Chondrocyte (in vitro differentiated cells): ENCODE measurements at places on chromosomes 12 and 14. TPM values are rescaled to one million over a fixed set of nuclear protein-coding genes. Genes with fewer than 3 reads are reported as not detected.

The NINJ2 gene
- total RNA-seq: 1.3 to 14.6 TPM (median 2.1 TPM) in 3 replicates

The ARG2 gene
- total RNA-seq: 2.8 to 11.1 TPM (median 10.9 TPM) in 3 replicates

The CD163 gene
- total RNA-seq: 0.05 TPM in 1 of 3 replicates, not detected in the others

The STAC3 gene
- 1.1 to 2.8 TPM (median 1.3 TPM) in 3 replicates for total RNA-seq

The MFAP5 gene
- total RNA-seq: 16.2 to 40.2 TPM (median 38.0 TPM) in 3 replicates

The POTEG gene
- not detected in 3 replicates for total RNA-seq

The STXBP6 gene
- 1.7 to 11.5 TPM (median 1.8 TPM) in 3 replicates for total RNA-seq

The MANSC4 gene
- total RNA-seq: not detected in 3 replicates

DNA sequence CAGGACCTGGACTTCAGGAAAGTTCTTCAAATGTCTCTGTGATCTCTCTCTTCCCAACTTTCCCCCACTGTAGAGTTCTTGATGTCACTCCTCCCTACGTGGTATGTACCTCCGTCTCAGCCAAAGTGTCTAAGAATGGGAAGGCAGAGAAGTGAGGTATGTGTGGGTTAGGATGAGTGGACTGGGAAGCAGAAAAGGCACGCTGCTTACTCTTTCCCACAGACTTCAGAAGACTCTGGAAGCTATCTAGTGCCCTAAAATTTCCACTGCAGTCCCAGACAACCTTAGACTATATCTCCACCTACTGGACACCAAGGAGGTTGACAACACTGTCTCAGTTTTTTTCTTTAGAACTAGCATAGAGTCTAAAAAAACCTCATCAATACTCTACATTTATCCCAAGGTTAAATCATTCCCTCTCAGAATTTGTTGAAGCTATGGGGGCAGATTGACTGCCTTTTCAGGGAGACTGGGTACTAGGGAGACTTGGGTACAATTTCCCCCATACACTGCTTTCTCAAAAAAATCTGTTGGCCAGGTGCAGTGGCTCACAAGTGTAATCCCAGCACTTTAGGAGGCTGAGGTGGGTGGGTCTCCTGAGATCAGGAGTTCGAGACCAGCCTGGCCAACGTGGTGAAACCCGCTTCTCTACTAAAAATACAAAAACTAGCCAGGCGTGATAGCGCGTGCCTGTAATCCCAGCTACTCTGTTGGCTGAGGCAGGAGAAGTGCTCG lies 20.6 kb upstream of the ITGA5 start:
- peak overlapping the region; percentile 62 for H3K27ac ChIP-seq
- DNase-seq: no peak
- peaks cover 20% of the 10 kb centered on the region for H3K27me3 ChIP-seq
- H3K36me3 ChIP-seq: no peaks in the 10 kb centered on the region

DNA sequence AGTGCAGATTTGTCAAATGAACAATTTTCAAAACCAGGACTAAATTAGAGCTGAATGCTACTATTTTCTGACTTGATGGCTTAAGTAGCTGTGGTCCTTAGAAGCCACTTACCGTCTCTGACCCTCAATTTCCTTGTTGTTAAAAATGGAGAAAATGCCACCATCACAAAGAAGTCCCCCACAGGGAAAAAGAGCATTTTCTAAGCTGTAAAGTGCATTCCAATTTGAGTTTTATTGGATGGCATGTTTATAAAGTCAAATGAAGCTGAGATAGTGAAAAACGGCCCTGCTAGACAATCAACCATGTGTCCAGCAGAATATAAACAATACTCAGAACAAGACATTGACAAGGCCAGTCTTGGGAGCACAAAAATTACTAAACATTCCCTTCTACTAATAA lies 53.6 kb downstream of the GOLGA5 start:
- H3K36me3 ChIP-seq: peaks cover 6% of the 10 kb centered on the region
- no peak overlapping the region for H3K27ac ChIP-seq
- H3K4me1 ChIP-seq: no peaks in the 10 kb centered on the region
- H3K27me3 ChIP-seq: peaks cover 3% of the 10 kb centered on the region
- H3K4me3 ChIP-seq: no peak overlapping the region
- no peak for DNase-seq

GRCh38 chr14:20818861-20819260 lies 16.2 kb upstream of the RNASE1 start:
- DNase-seq: no peak
- no peak overlapping the region for H3K4me3 ChIP-seq
- no peaks in the 10 kb centered on the region for H3K36me3 ChIP-seq
- H3K27me3 ChIP-seq: peaks cover 3% of the 10 kb centered on the region
- H3K4me1 ChIP-seq: no peaks in the 10 kb centered on the region

- no peaks in the 10 kb centered on the region for H3K36me3 ChIP-seq
- H3K27me3 ChIP-seq: no peaks in the 10 kb centered on the region
These were observed 1.5 kb upstream of the SLC25A47 start for GRCh38 chr14:100321473-100322137.

- H3K27ac ChIP-seq: peak overlapping the region; percentile 17
- no peaks in the 10 kb centered on the region for H3K36me3 ChIP-seq
- no peak overlapping the region for H3K4me3 ChIP-seq
- peaks cover 18% of the 10 kb centered on the region for H3K4me1 ChIP-seq
These were observed 65.4 kb downstream of the C14orf132 start for GRCh38 chr14:96104469-96105057.

DNA sequence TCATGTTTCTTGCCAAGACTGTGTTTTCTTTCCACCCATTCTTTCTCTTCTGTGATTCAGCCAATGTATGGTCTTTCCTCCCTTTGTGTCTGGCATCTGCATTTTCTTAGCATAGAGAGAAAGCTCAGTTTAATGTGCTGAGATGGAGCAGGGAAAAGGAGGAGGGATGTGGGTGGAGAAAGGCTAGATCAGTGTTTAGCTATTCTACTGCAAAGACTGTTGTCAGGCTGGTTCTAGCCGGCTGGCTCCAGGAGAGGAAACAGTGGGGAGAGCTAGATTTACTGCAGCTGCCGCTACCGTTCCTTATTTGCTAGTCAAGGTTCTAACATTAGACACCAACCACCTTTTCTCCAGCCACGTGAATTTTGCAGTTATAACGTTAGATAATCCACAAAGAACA lies 5.2 kb upstream of the RIMKLB start:
- H3K36me3 ChIP-seq: no peaks in the 10 kb centered on the region
- DNase-seq: no peak
- H3K27ac ChIP-seq: peak overlapping the region; percentile 86
- H3K4me1 ChIP-seq: peaks cover 36% of the 10 kb centered on the region
- no peaks in the 10 kb centered on the region for H3K27me3 ChIP-seq
- no peak overlapping the region for H3K4me3 ChIP-seq

GRCh38 chr14:86501611-86502010 lies 971.7 kb downstream of the FLRT2 start:
- no peak overlapping the region for H3K27ac ChIP-seq
- no peaks in the 10 kb centered on the region for H3K4me1 ChIP-seq
- DNase-seq: no peak
- peaks cover 2% of the 10 kb centered on the region for H3K27me3 ChIP-seq
- H3K36me3 ChIP-seq: peaks cover 1% of the 10 kb centered on the region
- no peak overlapping the region for H3K4me3 ChIP-seq

- H3K27ac ChIP-seq: no peak overlapping the region
- no peak for DNase-seq
- H3K36me3 ChIP-seq: no peaks in the 10 kb centered on the region
- peaks cover 22% of the 10 kb centered on the region for H3K27me3 ChIP-seq
These were observed 80.3 kb upstream of the NOS1 start for GRCh38 chr12:117441751-117442150.

DNA sequence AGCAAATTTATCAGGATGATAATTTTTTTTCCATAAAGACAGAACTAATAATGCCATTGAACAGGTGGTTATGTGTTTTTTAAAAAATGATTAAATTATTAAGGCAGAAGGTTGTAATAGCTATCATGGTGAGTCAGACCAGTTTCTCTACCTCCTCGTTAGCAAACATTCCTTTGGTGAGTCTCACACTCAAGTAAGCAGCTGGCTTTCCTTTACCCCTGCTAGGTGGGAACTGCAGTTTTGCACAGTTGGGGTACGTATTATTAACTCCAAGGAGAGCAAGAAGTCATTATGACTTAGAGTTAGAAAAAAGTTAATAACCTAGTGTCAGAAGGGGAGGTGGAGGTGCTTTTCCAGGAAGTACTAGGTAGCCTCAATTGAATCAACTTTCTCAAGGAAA lies 165.3 kb downstream of the SNAPC1 start:
- H3K27ac ChIP-seq: peak overlapping the region; percentile 94
- H3K27me3 ChIP-seq: no peaks in the 10 kb centered on the region
- peaks cover 90% of the 10 kb centered on the region for H3K4me1 ChIP-seq
- peak overlapping the region; percentile 81 for H3K4me3 ChIP-seq
- peaks cover 5% of the 10 kb centered on the region for H3K36me3 ChIP-seq

DNA sequence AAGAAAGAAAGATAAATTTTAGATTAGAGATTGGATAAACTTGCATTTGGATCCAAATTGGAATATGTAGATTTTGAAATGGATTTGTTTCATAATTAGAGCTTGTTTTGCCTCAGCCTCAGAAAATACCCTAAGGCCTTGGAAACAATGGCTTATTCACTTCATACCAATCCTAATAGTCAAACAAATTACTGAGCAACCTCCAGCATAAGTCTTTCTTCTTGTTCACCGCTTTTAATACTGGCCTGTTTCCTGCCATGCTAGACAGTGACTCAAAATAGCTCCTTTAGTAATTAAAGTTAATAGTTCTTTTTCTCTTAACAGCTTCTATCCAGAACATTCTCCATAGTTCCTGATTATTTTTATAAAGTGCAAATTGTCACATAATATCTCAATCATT lies 110.9 kb upstream of the DNM1L start:
- H3K4me1 ChIP-seq: peaks cover 23% of the 10 kb centered on the region
- no peak overlapping the region for H3K4me3 ChIP-seq
- H3K36me3 ChIP-seq: peaks cover 4% of the 10 kb centered on the region
- no peak overlapping the region for H3K27ac ChIP-seq

DNA sequence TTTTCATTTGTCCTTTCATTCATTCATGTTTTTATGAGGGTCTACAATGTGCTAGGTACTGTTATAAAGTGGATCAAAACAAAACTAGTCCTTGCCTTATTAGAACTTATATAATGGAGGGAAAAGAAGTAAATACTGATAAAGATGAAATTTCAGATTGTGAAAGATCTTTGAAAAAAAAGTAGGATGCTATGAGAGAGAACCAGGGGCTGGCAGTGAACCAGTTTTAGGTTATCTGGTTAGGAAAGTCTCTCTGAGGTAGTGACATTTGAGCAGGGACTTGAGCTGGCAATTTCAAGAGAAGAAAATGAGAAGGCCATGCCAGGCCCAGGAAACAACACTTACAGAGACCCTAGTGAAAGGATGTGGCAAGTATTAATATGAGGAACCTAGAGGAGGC lies 57.3 kb upstream of the E2F7 start:
- no peak overlapping the region for H3K4me3 ChIP-seq
- no peaks in the 10 kb centered on the region for H3K36me3 ChIP-seq
- H3K27me3 ChIP-seq: no peaks in the 10 kb centered on the region

GRCh38 chr12:84561351-84561750 lies 351.2 kb downstream of the SLC6A15 start:
- H3K27ac ChIP-seq: no peak overlapping the region
- H3K36me3 ChIP-seq: peaks cover 2% of the 10 kb centered on the region
- no peaks in the 10 kb centered on the region for H3K27me3 ChIP-seq
- H3K4me1 ChIP-seq: no peaks in the 10 kb centered on the region

- no peaks in the 10 kb centered on the region for H3K36me3 ChIP-seq
- H3K4me1 ChIP-seq: no peaks in the 10 kb centered on the region
These were observed 101.5 kb downstream of the KIF26A start for GRCh38 chr14:104239861-104240301.

GRCh38 chr12:52618866-52619265 lies 507 bp upstream of the KRT73 start:
- peaks cover 4% of the 10 kb centered on the region for H3K36me3 ChIP-seq
- no peak overlapping the region for H3K4me3 ChIP-seq
- no peak overlapping the region for H3K27ac ChIP-seq
- H3K4me1 ChIP-seq: no peaks in the 10 kb centered on the region

DNA sequence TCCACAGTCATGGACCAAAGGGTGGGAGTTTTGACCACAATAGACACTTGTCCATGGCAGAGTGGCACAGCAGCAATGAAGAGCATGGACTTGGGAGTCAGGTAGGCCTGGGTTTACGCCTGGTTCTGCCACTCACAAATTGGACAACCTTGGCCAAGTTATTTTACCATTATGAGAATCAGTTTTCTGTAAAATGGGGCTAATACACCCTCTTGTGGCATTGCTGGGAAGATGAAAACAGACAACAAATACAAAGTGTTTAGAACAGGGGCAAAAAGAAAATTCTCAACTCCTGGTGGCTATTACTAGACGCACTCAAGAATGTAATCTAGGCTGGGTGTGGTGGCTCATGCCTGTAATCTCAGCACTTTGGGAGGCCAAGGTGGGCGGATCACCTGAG lies 2.6 kb downstream of the C12orf43 start:
- no peaks in the 10 kb centered on the region for H3K27me3 ChIP-seq
- DNase-seq: no peak
- H3K27ac ChIP-seq: no peak overlapping the region

DNA sequence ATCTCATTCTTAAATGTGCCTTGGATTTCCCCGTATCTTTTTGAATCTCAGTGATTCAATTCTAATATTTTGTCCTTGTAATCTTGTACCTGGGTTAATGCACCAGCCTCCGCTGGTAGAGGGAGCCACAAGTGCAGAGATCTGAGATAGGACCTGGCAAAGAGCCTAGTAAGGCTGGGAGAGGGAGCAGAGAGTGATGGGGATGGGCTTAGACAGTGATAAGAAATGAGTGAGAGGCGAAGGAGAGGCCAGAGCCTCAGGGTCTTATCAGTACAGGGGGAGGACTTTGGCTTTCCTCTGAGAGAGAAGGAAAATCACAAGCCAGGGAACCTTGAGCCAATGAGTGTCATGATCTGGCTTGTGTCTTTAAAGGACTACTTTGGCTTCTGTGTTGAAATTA lies 30.5 kb upstream of the LMNTD1 start:
- H3K27me3 ChIP-seq: no peaks in the 10 kb centered on the region
- H3K27ac ChIP-seq: no peak overlapping the region
- no peak for DNase-seq
- no peaks in the 10 kb centered on the region for H3K36me3 ChIP-seq
- H3K4me3 ChIP-seq: no peak overlapping the region
- peaks cover 22% of the 10 kb centered on the region for H3K4me1 ChIP-seq

DNA sequence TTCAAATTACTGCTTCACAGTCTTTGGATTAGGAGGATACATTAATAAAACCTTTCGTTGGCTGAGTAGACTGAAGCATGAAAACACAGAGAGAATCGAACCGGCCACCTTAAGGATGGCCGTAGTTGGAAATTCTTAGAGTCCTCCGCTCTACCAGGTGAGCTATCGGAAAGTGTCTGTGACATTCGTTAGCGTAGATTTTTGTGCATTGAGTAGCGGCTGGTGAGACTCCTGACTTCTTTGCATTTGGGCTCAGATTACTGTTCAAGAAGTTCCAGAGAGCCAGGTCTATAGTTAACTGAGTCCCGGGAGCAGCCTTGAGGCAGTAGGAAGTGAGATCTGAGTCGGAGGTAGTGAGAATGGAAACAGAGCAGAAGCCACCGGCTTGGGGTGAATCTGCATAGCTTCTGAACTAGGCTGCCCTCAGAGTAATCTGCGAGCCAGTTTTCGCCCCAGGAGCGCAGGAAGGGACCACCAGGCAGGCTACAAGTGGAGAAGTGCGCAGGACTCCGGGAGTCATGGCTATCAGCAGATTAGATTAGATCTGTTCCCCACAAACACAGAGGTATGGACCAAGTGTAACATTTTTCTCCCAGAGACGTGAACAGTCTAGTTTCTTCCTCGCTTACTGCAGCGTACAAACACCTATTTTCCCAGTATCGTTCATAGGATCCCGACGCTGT lies 11.0 kb downstream of the OR6S1 start:
- no peaks in the 10 kb centered on the region for H3K36me3 ChIP-seq
- H3K4me3 ChIP-seq: peak overlapping the region; percentile 71
- DNase-seq: no peak
- H3K27ac ChIP-seq: peak overlapping the region; percentile 57
